ENCODE measurements at places on chromosomes 7 and 10.

DNA sequence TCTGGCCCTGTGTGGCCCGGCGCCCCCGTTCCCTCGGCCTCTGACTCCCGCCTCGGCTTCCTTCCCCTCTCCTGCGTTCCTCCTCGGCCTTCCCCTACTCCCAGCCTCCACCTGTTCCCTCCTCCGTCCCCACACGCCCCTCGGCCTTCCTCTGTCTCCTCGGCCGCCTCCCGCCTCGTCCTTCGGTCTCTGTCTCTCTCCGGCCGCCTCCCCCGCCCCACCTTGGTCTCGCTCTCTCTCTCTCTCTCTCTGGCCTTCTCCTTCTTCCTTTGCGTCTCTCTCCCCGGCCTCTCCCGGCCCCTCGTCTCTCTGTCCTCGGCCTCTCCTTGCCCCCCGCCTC is 588 bp downstream of the GET4 start:
- DNase-seq: no peak

DNA sequence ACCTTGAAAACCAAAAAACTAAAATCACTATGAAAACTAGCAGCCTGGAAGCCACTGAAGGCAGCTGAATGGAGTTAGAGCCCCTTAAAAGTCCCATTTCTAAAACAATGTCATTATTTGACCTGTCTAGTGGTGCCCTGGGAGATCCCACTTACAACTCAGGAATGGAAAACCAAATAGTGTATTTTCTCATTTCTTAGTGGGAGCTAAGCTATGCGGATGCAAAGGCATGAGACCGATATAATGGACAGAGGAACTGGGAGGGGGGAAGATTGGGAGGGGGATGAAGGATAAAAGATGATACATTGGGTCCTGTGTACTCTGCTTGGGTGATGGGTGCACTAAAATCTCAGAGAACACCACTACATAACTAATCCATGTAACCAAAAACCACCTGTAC is 9.8 kb upstream of the GIMAP2 start:
- no peak for DNase-seq

GRCh38 chr7:130364451-130364850 is 15.8 kb upstream of the CPA1 start:
- no peak for DNase-seq

DNA sequence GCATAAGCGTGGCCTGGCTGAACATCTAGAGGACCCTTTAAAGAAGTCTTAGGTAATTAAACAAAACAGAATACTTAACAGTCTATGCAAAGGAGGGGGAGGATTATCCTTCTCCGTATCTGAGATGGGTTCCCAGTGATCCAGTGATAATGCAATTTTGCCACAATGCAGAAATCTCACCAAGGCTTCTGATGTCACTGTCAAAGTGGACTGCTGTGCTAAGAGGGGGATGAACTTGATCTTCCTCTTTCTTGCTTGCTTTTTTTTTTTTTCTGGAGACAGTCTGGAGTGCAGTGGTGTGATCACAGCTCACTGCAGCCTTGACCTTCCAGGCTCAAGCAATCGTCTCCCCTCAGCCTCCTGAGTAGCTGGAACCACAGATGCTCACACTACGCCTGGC is 30.8 kb downstream of the GATA3 start:
- DNase-seq: no peak

DNA sequence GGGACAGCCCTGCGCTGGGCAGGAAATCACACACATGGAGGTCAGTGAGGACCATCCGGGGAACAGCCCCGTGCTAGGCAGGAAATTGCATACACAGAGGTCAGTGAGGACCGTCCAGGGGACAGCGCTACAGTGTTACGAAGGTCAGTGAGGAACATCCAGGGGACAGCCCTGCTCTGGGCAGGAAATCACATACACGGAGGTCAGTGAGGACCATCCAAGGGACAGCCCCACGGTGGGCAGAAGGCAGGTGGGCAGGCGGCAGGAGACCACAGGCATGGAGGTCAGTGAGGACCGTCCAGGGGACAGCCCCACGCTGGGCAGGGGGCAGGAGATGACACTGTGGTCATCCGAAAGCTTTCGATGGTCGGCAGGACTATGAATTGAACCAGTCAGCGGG is 79.7 kb downstream of the PTPRN2 start:
- DNase-seq: no peak

GRCh38 chr7:7857143-7857583 is 111.4 kb upstream of the GLCCI1 start:
- DNase-seq: peak; percentile 80

DNA sequence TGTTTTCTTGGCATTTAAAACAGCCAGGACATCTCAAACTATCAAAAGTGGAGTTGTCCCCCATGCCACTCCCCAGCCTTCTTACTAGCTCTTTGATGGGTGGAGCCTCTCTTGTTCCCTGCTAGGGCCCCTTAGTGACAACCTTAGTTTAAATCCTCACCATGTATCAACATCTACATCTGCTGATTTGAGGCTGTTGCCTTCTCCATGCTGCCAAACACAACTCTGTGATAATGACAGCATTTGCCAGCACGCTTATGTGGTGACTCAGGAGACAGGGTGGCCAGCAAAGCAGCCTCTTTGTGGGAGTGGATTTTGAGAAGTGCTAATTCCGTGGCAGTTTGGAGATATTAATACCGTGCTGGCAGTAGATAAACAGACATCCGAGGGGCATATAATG is 145.4 kb downstream of the LRRC4 start:
- no peak for DNase-seq

DNA sequence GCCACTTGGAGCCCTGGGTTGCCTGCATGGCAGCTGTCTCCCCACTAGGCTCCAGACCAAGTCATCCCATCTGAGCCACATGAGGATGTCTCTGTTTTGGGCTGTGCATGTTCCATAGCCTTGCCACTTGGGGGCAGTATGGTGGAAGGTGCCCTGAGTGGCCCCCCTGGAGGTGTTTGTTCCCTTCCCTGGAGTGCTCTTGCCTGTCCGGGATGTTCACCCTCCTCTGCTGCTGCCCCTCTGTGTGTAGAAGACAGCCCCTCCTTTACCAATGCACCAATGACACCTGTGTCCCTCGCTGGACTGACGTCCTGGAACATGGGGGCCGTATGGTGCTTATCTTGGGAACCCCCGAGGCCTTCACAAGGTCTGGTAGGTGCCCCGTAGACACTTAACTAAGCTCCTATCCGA is 100.2 kb downstream of the ACTR3B start:
- no peak for DNase-seq

DNA sequence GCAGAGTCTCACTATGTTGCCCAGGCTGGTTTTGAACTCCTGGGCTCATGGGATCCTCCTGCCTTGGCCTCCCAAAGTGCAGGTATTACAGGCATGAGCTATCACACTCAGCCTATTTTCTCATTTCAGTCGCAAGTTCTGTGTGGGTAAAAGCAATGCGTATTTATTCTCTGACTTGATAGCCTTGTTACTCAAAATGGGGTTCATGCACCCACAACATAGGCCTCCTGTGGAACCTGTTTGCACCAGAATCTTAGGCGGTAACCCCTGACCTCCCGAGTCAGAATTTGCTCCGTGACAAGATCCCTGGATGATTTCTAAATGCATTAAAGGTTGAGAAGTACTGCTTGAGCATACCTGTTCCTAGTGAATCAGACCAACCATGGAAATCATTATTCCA is 7.3 kb downstream of the IL2RA start:
- DNase-seq: no peak

GRCh38 chr10:58775960-58776567 is 263.4 kb downstream of the BICC1 start:
- DNase-seq: no peak

DNA sequence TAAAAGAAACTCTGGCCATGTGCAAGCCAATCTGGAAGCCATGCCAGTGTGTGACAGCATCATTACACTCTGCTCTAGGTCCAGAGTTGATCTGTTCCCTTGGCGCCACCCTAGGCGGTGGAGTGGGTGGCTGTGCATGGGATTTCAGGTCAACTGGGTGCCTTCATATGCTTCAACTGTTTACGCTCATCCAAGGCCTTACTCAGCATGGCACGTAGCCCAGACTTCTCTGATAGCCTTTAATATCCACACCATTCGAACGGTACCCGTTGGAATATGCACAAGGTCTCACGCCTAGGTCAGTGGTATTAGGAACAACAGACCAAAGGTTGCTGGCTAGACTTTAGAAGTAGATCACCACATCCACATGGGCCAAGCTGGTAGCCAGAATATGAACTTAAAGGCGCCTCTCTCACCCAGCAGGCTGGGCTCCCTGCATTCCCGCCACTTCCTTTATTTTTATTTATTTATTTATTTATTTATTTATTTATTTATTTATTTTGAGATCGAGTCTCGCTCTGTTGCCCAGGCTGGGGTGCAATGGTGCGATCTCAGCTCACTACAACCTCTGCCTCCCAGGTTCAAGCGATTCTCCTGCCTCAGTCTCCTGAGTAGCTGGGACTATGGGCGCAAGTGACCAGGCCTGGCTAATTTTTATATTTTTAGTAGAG is 18.7 kb upstream of the ACHE start:
- DNase-seq: no peak

DNA sequence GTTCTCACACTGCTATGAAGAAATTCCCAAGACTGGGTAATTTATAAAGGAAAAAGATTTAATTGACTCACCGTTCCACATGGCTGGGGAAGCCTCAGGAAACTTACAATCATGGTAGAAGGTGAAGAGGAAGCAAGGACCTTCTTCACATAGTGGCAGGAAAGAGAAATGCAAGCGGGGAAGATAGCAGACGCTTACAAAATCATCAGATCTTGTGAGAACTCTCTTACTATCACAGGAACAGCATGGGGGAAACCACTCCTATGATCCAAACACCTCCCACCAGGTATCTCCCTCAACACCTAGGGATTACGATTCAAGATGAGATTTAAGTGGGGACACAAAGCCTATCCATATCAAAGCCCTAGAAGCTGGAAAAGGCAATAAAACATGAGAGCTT is 130.8 kb downstream of the MDFIC start:
- DNase-seq: no peak

DNA sequence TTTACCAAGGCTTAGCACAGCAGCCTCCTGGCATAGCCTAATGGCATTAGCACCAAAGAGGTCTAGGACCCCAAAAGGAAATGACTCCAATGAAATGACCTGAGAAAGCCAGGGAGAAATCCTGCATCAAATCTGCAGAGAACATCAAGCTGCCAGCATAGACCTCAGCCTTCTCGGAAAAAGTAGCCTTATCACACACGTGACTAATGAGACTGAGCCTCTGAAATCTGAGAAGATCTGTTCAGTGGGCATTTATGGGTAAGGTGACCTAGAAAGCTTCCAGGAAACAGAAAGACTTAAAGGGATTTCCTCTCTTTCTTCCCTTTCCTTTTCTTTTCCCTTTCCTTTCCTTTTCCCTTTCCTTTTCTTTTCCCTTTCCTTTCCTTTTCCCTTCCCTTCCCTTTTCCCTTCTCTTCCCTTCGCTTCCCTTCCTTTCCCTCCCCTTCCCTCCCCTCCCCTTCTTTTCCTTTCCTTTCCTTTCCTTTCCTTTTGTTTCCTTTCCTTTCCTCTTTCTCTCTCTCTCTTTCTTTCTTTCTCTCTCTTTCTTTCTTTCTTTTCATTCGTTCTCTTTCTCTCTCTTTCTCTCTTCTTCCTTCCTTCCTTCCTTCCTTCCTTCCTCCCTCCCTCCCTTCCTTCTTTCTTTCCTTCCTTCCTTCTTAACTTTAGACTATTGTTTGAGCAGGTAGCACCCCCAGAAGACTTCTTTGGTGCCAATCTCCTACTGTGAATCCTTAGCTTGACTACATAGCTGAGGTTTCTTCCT is 23.1 kb upstream of the PTTG1IP2 start:
- no peak for DNase-seq
